Fibroblast of lung (primary cell): ENCODE measurements at places on chromosomes 12 and 14.

DNA sequence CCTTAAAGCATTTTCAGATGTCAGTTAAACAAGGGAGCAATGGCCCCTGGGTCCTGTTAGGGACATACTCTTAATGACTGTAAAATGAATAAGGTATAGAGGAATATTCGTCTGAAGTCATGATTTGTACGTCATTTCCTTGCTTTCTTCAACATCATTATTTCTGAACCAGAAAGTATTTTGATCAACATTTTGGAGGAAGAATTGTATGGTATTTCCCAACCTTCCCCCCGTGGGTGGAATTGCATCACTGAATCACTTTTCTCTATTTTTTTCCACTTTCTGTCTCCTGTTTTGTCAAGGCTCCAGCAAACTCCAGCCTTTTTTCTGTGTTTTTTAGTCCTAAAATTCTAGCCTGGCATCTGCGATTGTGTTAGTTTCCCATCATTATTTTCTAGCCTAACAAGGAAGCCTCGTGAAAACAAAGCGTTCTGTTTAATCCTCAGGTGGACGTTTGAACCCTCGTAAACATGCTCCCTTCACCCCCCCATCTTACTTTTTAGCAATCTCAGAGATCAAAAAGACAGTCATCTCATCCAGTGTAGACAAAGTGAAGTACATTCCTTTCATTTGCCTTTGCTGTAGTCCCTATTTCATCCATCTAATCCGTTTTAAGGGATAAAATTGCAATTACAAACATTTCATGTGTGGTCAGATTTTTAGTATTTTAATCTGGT is 62.3 kb downstream of the ETV6 start:
- peak; percentile 56 for DNase-seq

- peak; percentile 83 for DNase-seq
Observed at GRCh38 chr14:55512421-55512820, 67.6 kb upstream of the KTN1 start.

DNA sequence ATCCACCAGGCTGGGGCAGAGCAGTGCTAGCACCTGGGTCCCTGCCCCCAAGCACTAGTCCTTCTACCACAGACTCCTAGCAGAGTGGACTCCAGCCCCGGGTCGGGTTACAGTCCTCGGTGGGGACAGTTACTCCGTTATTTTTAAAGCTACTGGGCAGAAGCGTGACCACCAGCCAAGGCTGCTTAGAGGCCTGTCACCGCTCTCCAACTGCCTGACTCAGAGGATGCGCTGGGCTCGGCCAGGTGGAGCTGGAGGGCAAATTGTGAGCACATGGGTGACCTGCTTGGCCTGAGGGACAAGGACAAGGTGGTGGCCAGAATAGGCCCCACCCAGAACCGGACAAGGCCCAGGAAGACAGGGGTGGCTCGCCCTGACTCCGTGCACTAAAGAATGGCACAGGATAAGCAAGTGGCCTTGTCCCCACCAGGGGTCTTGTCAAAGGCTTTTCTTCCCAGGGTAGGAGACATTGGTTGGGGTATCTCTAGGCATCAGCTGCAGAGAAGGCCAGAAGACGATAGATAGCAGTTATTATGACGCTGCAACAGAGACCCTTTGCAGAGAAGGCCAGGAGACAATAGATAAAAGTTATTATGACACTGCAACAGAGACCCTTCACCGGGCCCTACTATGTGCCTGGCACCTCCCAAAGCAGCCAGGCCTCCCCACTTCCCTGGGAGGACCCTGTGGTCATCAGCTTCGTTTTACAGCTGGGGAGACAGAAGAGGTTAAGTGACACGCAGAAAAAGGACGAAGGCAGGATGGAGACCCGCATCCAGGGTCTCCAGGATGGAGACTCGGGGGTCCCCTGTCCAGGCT is 1.6 kb downstream of the ABCB9 start:
- DNase-seq: no peak

DNA sequence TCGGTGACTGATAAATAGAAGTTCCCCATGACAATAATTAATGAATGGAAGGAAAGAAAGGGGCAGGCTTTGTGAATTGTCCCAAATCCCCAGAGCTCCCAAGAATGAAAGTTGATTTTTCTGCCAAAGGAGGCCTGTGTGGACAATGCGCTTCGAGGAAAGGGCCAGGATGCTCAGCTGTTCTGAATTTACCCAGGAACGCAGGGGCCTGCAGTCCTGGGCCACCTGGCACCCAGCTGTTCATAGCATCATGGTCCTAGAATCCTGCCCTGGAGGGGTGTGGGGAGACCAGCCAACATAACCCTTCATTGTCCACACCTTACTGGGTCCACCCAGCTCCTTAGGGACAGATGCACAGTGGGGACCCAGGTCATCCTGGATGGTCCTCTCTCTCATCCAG is 587.5 kb downstream of the BCL11B start:
- no peak for DNase-seq

DNA sequence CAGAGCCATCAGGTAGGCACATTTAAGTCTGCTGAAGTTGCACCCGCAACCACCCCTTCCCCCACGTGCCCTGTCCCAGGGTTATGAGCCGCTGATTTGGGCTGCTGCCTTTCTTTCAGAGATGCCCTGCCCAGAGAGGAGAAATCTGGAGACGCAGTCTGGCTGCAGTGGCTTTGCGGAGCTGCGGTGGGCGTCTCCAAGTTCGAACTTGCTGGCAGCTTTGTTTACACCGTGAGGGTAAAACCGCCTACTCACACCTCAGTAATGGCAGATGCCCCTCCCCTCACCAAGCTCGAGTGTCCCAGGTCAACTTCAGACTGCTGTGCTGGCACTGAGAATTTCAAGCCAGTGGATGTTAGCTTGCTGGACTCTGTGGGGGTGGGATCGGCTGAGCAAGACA is 14.7 kb downstream of the PTCSC3 start:
- no peak for DNase-seq

GRCh38 chr14:100025111-100025510 is 40.1 kb upstream of the EVL start:
- DNase-seq: peak; percentile 49

DNA sequence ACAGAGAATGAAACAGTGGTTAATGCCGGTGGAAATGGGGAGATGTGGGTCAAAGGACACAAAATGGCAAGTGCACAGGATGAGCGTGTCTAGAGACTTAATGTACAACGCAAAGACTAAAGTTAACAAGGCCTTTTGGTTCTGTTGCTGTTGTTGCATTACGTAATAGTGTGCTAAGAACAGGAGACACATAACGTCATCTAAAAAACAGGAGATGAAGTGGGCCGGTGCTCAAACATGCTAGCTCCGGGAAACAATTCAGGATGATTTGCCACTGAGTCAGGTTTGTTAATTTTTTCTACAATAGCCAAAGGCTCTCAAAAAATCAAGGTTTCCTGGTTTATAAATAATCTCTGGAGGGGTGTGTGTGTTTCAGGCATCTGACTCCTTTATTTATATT is 55.5 kb downstream of the ETV6 start:
- peak; percentile 95 for DNase-seq
